ENCODE measurements at places on chromosomes 16 and 17.

DNA sequence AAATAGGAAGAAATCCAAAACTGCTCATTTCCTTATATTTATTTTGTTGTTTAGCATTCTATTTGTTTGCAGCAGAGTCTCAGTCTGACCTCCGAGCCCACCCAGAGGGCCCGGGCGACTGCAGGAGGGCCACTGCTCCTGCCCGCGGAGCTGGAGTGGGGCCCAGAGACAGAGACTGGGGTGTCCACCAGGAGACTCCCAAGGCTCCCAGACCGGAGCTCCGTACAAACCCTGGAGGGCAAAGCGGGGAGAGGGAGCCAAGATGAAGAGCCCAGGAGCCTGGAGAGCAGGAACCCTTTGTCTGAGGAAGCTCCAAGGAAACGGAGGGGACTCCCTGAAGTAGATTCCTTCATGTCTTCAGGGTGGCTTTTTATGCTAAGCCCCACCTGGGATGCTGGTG lies 57.9 kb downstream of the AXIN2 start:
- DNase-seq, result no peak

- DNase-seq, result no peak
These were observed 22.2 kb upstream of the CPSF4L start for GRCh38 chr17:73283841-73284282.

DNA sequence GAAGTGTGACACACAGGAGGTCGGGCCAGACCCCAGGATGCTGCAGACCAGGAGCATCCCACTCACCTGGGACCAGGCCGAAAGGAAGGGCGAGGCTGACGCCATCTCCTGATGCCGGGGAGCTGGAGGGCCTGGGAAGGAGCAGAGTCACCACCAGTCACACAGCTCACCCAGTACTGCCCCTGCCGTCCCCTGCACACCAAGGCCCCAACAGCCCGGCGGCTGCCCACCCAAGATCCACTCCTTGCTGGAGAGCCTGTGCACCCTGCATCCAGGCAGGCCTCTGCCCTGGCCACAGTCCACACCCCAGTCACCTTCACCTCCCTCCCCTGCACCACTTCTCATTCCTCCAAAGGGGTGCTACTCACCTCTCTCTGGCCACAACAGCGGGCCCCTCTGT lies 4.8 kb downstream of the ZNF500 start:
- DNase-seq, result no peak

GRCh38 chr17:14019186-14019956 lies 49.9 kb upstream of the COX10 start:
- no peak for DNase-seq

DNA sequence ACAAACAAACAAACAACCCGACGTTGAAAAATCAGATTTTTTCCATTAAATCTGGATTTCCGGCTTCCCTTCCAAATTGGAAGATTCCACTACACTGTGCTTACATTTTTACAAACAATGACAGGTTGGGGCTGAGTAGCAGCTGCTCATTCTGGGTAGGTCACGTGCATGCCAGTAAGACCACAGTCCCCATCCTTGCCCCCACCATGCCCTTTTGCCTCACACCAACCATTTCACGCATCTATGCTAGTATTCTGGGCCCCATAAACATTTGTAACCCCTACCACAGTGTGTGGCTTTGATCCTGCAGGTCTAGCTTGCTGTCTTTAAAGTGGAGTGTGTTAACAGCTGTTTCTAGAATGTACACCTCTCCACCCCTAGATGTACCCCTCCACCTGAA lies 366.1 kb downstream of the XYLT1 start:
- DNase-seq, result no peak
